ENCODE measurements at places on chromosomes 4 and X.

DNA sequence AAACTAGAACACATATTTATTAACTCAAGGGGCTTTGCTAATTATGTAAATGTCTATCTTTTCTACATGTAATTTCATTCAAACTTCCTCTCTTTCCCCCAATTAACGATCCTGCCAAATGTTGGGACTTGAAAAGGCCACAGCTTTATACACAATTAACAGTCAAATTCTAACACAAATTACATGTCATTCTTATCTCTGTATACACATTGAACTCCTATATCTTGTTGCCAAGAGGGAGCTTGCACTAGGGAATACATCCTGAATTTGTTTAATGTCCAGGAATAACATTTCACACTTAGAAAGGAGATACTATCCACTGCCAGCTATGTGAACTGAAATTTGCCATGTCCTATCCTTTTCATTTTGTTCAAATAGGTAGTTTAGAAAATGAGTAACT is 38.9 kb upstream of the MAB21L2 start:
- DNase-seq = no peak

GRCh38 chrX:37314531-37314930 is 34.6 kb upstream of the PRRG1 start:
- no peak for DNase-seq

DNA sequence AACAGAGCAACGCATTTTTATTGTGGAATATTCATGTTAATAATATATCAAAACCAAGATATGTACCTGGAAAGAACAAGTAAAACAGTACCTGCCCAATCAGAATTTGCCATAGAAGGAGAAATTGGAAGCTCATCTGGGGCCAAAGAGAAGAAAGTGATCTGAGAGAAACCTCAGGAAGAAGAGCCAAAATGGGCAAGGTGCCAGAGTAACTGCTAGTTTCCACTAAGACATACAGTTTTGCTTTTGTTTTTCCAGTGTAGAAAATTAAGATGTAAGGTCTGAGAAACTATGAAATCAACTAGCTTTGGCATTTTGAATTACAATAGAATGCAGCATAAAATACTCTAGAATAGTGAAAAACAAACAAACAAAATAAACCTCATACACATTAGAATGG is 2201.2 kb downstream of the ARAP2 start:
- no peak for DNase-seq

GRCh38 chr4:155711556-155711955 is 44.9 kb downstream of the GUCY1A1 start:
- DNase-seq = no peak

- DNase-seq = no peak
These were observed 56.9 kb downstream of the FAT1 start for GRCh38 chr4:186666750-186667149.

- no peak for DNase-seq
These were observed 67.6 kb upstream of the MTNR1A start for GRCh38 chr4:186622788-186623464.

DNA sequence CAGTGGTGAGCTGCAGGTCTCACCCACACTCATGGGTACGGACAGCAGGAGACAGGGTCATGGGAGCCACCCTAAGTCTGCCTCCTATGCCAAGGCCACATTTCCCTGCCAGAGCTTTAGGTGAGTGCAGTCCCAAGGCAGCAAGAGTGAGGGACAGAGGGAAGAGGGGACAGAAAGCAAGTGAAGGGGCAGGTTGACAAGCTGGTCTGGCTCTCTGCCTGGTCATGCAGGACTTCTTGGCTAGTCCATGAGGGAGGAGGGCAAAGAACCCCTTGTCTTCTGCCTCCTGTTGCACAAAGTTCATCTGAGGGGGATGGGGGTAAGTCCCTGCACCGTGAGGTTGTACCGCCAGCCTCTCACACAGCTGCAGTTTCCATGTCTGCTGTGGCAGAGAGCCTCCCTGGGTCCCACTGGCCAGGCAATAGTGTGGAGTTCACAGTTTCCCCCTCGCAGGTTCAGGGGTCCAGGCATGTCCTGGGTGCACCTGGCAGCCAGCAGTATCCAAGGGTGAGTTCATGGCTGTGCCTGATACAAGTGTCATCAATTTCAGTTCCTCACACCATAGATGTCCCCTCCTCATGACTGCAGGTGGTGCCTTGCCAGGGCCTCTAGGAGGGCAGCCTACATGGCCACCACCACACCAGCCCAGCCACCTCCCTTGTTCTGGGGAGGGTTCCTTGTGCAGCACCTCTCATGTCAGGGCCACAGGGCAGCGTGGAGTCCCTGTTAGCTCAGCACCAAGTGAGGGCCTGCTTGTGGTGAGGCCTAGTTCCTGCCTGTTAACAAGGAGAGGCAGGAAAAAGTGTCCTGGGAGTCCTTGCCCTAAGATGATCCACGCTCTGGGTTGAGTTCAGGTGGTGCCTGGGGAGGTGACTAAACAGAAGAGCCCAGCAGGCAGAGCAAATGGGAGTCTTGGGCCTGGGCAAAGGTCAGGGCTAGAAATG is 72.5 kb downstream of the ADRA2C start:
- no peak for DNase-seq

- no peak for DNase-seq
These were observed 7.1 kb downstream of the CCDC160 start for GRCh38 chrX:134244043-134244442.

DNA sequence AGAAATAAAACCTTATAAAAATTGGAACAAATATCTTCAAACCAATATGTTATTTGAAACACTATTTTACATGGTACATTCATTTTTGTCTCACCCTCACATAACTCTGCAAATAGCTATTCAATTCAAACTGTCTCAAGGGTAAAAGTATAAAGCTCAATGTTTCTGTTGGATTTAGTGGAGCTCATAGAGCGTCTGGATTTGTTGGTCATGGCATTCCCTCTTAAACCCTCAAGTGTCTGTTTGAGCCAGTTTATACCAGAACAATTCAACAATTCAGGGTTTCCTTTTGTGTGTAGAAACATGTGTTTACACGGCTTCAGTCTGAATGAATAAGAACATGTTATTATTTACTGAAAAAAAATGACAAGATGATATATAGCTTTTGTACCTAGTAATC is 161.6 kb downstream of the PCDH18 start:
- no peak for DNase-seq

DNA sequence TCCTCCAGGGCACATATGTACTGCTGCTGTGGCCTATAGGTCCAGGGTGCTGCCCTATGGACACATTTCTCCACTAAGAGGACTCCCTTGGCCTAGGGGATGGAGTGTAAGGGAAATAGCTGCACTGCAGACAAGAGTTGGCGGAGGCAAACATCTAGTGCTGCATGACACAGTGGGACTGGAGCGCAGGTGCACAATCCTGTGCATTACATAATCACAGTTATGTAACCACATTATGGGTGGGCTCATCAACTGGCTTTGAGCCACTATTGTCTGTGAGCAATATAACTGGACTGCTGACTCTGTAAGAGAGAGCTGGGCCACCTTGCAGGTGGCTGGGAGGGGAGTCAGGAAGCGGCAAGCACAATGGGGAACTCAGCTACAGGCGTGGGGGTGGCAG is 3.2 kb upstream of the TIGD2 start:
- no peak for DNase-seq

DNA sequence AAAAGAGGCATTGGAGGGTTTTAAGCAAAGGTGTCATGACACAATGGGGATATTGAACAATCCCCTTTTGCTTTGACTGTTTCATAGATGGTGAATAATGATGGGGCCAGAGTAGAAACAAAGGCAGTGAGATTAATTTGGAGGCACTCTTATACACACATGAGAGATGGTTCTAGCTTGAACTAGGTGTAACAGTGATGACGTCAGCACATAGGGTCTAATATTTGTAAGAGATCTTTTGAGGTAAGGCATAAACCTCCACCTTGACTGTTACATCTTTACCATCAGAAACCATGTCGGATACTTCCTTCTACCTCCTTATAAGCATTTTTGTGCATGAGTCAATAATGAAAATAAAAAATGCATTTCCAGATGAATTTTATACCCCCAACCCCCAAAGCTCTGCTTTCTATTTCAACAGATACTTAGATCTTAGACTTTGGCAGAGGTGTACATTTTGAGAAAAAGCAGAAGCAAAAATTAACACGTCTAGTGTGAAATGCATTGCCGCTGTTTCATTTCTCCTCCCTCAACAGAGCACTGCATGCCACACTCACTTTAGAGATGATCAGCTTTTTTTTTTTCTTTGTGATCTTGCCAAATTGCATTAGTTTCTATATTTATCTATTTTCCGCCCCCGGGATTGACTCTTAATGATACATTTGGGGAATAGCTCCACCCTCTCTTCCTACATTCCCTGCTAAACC is 87.2 kb downstream of the HS3ST1 start:
- DNase-seq = no peak

GRCh38 chr4:55358668-55359067 is 12.6 kb downstream of the SRD5A3 start:
- no peak for DNase-seq

DNA sequence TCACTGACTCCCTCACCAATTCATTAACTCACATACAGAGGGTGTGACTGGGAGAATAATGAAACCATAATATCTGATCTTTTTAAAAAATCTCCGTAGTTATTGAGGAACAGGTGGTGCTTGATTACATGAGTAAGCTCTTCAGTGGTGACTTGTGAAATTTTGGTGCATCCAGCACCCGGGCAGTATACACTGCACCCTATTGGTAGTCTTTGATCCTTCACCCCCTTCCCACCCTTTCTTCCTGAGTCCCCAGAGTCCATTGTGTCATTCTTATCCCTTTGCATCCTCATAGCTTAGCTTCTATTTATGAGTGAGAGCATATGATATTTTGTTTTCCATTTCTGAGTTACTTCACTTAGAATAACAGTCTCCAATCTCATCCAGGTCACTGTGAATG is 1143.8 kb downstream of the PCDH19 start:
- no peak for DNase-seq

- no peak for DNase-seq
These were observed 20.9 kb downstream of the SPIN3 start for GRCh38 chrX:56974408-56974807.

DNA sequence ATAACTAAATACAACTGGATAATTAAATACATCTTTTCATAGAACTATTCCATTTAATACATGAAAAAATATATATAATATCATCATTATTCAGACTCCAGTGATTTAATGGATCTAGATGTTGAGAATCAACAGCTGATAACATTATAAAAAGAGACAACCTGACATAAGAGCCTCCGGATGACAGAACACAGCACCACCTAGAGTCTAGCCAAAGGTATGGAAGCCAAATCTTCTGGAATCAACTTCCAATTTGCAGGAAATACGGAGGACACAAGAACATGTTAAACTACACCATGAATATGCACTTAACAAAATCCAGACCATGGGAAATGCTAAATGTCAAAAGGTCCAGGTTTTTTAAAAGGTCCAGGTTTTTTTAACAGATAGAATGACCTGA is 55.0 kb downstream of the LRBA start:
- no peak for DNase-seq

- no peak for DNase-seq
These were observed 1.6 kb downstream of the RAB33A start for GRCh38 chrX:130173190-130173895.

GRCh38 chr4:6689506-6689960 is 4.1 kb upstream of the S100P start:
- no peak for DNase-seq

DNA sequence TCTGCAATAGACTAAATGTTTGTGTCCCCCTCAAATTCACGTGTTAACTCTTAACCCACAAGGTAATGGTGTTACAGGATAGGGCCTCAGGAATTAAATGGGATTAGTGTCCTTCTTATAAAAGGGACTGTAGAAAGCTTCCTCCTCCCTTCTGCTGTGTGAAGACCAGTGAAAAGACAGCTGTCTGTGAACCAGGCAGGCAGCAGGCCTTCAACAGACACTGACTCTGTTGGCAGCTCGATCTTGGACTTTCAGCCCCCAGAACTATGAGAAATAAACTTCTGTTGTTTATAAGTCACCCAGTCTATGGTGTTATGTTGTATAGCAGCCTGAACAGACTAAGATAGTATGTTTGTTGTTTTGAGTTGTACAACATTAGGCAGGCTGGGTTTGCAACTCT is 208.1 kb downstream of the GBA3 start:
- no peak for DNase-seq

- DNase-seq = no peak
These were observed 30.0 kb upstream of the HUWE1 start for GRCh38 chrX:53716328-53717088.

DNA sequence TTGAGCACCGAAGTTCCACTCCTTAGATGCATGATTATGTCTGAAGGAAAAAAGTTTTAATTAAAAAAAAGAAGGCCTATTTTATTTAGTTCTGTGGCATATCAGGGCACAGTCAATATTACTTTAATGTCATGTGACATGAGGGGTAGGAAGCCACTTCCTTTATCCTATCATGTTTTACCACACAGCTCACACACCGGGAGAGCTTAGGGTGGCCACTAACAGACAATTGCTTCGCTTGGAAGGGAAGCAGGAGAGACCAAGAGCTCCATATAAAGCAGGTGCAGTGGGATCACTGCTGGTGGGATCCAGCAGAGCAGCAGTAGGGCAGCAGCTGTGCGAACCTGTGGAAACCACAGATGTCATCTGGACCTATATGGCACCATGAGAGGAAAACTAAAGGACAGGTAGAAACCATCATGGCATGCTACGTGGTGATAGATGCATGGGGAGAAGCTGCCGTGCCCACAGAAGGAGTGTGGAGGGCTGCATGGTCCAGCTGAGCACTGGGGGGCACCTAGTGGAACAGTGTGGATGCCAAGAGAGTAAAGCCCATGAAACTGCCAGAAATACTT is 52.0 kb downstream of the DTHD1 start:
- DNase-seq = no peak

DNA sequence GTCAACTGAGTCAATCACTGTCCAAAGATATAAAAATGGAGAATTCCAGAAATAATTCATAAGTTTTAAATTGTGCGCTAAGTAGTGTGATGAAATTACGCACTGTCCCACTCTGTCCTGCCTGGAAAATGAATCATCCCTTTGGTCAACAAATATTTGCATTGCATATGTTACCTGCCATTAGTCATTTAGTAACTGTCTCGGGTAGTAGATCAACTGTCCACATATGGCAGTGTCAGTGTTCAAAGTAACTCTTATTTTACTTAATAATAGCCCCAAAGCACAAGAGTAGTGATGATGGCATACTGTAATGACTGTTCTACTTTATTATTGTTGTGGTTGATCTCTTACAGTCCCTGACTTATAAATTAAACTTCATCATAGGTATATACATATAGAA is 3.4 kb downstream of the YTHDC1 start:
- no peak for DNase-seq

DNA sequence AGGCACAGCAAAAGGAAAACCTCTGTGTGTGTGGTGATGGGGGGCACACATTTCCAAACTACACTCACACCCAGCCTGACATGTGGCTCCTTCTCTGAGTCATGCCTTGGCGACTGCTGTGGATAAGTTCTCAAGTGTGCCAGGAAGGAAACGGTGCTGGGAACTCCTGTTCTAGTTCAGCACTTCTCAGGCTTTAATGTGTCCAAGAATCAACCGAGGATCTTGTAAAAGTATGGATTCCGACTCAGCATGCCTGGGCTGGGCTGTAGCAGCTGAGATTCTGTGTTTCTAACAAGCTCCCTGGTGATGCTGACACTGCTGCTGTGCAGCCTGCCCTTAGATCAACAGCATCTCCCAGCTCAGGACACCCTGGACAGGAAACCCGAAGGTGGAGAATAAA is 20.2 kb downstream of the CLNK start:
- DNase-seq = no peak

GRCh38 chrX:16628946-16629595 is 20.9 kb upstream of the S100G start:
- no peak for DNase-seq
